Activated CD4-positive, alpha-beta T cell treated with anti-CD3 and anti-CD28 coated beads, Interleukin-2, amount 10 ng/mL, durations not matched to agents 7 days and 5 days (primary cell): ENCODE measurements at places on chromosomes 2 and 18. TPM values are rescaled to one million over a fixed set of nuclear protein-coding genes. Genes with fewer than 3 reads are reported as not detected.

DNA sequence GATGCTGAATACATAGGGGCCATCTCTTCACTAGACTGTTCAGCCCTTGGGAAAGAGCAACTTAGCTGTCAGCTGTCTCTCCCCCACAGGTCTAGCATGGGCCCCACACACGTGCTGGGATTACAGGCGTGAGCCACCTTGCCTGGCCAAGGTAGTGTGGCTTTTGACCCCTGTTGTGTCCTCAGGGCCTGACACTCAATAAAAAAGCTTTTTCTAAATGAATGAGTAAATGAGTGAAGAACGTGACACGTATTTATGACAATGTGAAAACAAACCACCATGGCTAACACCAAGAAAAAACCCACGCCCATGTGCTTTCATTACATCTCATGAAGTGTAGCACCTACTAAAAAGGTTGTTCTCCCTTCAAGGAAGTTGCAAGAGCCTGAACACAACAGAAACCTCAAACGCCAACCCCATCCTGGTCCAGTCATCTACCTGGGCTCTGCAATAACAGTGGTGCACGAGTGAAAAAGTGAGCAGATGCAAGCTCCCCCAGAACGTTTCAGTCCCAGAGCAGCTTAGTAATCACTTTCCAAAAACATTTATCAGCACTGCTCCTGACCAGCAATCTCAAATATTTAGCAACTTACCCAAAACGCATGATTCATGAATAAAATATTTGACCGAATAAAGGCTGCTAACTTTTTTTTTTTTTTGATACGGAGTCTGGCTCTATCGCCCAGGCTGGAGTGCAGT is 3.4 kb downstream of the WDFY1 start:
- peak; percentile 77 for DNase-seq

DNA sequence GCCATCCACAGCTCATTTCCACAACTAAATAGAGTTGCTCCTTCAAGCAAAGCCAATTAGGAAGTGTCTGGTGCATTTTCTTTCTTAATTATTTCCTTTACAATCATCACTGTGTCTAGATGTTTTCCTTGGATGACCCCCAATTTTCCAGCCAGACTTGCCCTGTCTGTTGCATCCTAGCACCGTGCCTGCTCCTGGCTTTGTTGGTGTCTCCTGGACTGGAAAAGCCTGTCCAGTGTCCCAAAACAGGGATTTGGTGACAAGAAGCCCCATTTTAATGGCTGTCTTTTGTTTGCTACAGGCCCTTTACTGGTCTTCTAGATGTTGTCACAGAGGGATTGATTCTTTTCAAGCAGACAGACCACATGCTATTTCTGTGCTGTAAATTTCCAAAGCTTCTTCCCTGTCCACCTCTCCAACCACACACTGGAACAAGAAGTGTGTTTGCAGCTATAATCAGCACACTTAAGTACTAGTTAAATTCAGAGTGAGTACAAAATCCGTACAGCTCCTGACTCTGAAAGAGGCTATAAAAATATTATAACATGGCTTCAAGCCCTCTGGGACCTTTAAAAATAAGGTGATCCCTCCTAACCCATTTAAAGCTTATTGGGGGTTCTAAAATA is 38.4 kb downstream of the RNF144A start:
- no peak for DNase-seq

DNA sequence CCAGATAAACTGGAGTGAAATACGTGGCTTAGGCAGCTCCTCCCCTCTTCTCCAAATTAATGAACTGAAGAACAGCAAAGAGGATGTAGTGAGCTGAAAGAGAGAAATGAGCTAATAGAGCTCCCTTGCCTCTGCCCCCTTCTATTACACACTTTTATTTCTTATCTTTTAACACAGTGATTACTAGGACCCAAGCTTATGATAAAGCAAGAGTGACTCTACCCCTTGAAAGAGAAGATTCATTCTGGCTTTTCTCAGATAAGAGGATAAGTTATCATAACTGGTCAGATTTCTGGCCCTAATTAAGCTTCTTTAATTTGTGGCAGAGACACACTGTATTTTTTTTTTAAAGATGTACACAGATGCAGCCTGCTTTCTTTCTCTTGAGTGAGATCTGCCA is 102.2 kb downstream of the MSTN start:
- DNase-seq = no peak

DNA sequence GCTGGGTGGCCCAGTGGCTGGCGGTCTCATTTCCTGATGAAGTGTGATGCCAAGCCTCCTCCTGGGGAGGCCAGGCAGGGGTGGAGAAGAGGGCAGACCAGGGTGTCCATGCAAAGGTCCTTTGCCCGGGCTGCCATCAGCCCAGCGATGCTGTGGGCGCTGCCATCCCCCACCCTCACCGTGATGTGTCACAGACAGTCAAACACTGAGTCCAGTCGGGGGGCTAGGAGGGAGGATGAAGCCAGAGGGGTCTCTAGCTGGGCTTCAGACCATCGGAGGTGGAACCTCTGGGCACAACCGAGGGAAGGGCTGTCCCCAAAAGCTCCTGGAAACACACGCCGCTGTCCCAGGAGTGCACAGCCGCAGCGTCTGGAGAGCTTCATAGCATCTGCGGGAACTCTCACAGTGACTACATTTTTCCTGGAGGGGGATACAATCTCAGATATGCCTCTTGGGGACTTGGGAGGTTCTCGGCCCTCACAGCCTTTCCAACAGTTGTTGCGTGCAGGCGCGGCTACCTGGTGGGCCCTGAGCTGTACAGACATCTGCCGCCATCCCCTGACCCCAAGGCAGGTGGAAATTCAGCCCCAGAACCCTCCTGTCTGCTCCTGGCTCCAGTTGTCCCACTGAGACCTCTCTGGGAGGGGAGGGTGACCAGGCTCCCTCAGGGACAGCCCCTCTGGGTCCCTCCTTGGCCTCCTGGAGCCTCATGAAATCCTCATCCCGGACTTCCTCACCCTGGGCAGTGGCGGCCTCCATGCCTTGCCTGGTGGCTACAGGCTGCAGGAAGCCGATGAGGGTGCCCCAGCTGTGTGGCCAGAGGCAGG is 26.5 kb upstream of the OTOS start:
- DNase-seq = no peak

GRCh38 chr2:18525852-18526251 is 34.6 kb downstream of the RDH14 start:
- no peak for DNase-seq

DNA sequence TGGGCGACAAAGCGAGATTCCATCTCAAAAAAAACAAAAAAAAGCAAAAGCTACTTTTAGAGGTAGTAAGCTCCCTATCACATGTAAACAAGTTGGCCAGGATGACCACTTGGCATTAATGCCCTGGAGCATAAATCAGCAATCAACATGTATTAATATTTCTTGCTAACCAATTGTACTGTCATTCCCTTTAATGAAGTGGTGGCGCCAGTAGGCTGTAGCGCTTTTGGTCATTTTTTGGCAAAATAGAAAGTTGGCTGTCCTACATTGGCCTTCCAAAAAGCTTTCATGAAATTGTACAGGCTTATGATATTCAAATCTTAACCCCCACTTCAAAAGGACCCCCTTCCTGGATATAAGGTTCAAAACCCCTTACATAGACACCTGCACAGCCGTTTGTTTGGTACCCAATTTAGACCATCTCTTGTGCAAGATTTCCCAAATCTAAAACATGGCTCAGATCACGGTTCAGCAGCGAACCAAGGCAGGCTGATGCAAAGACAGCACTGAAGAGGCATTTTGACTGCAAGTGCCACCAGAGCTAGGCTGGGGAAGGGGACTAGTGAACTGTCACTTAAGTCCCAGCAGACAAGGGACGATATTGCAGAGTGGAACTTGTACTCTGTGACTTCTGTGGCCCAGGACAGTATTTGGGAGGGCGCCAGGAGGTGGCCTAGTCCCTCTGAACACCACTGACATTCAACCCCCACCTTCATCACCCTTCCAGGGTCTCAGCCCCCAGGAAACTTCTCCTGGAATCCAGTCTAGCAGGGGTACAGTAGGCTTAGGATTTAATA is 31.9 kb downstream of the SMAD7 start:
- DNase-seq = no peak

- DNase-seq = no peak
These were observed 512.8 kb upstream of the POU3F3 start for GRCh38 chr2:104340879-104341828.

- no peak for DNase-seq
These were observed 107.5 kb upstream of the CELF4 start for GRCh38 chr18:37672932-37673595.

GRCh38 chr18:58235001-58235436 is 191.0 kb downstream of the NEDD4L start:
- DNase-seq = no peak

- no peak for DNase-seq
These were observed 90.0 kb downstream of the CRACDL start for GRCh38 chr2:98846041-98846440.

DNA sequence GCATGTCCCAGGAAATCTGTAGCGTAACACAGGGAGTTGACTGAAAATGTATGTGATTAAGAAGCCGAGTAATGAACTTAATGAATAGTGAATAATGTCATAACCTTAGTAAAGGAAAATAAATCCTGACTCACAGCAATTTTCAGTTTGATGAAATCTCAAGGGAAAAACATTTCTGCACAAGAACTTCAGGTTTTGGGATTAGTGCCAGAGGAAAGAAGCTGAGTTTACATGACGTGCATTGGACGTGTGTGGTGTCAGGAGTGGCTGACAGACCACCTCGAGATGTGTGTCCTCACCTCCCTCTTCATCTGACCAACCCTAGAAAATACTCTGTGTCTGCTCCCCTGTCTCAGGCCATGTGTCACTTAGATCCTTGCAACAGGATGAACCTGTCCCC is 39.1 kb downstream of the VWA3B start:
- DNase-seq = no peak

DNA sequence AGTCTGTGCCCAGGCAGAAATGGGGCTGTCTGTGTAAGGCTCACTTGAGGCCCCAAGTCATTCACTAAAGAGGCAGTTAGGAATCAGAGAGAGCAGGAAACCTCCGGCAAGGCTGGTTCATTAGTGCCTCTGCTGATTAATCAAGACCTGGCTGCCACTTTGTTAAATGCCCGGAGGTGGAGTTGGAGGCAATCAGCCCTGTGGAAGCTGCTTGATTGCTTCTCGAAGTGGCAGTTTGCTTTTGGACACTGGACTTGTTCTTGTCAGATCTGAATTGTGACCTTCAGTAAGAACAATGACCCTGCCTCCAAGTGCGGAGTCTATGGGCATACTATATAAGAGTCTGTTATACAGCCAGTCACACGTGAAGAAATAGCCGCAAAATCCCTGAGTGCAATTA is 183.9 kb upstream of the LINC00305 start:
- DNase-seq = no peak

- no peak for DNase-seq
These were observed 33.7 kb upstream of the SLC1A4 start for GRCh38 chr2:64955467-64955866.

GRCh38 chr2:61688369-61689334 is 150.5 kb upstream of the XPO1 start:
- DNase-seq = no peak

DNA sequence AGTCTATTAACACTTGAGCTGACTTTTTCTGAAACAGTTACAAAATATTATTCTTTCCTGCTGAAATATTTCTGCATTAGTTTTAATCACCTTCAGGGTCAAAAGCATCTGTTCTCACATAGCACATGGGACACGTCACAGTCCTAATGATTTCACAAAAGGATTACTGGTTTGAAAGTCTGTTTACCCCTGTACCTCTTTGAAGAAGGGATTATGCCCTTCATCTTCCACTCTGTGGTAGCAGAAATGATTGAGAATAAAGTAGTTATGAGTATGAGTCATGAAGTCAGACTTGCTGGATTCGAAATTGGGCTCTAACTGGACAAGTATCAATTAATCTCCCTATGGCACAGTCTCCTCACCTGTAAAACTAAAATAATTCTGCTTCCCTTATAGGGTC is 121.2 kb downstream of the SATB2 start:
- no peak for DNase-seq

GRCh38 chr2:224163566-224164307 is 124.7 kb upstream of the SERPINE2 start:
- DNase-seq = no peak

- DNase-seq = no peak
These were observed 18.8 kb downstream of the ATG4B start for GRCh38 chr2:241656190-241656741.

DNA sequence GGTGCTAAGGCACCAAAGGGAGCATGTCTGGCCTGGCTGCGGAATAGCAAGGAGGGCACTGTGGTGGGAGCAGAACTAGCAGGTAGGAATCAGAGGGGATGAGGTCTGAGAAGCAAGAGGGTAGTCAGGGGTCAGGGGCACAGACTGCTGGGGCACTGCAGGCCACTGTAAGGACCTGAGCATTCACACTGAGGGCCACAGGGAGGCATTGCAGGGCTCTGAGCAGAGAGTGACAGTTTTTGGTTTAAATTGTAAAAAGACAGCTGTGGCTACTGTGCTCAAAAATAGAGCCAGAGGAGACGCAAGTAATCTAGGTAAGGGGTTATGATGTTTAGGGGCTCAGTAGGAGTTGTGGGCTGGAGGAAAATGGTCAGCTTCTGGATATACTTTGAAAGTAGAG is 41.5 kb downstream of the ARHGAP25 start:
- no peak for DNase-seq

GRCh38 chr2:15047184-15047583 is 414.7 kb downstream of the LRATD1 start:
- DNase-seq = no peak

DNA sequence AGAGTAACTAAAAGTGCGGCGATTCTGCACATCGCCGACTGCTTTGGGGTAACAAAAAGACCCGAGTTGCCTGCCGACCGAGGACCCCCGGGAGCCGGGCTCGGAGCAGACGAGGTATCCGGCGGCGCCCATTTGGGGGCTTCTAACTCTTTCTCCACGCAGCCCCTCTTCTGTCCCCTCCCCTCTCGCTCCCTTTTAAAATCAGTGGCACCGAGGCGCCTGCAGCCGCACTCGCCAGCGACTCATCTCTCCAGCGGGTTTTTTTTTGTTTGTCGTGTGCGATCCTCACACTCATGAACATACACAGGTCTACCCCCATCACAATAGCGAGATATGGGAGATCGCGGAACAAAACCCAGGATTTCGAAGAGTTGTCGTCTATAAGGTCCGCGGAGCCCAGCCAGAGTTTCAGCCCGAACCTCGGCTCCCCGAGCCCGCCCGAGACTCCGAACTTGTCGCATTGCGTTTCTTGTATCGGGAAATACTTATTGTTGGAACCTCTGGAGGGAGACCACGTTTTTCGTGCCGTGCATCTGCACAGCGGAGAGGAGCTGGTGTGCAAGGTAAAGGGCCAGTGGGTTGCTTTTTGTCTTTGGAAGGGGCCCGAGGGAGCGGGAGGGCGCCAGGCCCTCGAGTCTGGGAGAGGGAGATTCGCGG is 1.4 kb downstream of the TRIB2 start:
- DNase-seq = peak; percentile 33

TUBA3E gene
- total RNA-seq = not detected

FBLN7 gene
- total RNA-seq = 8.3 TPM

ITPRIPL1 gene
- total RNA-seq = 33.3 TPM

UGT1A10 gene
- not detected for total RNA-seq

DSG4 gene
- not detected for total RNA-seq

CD8B2 gene
- total RNA-seq = not detected

PDCD1 gene
- 4.7 TPM for total RNA-seq

OR6B2 gene
- not detected for total RNA-seq
